ENCODE measurements at places on chromosomes 2 and 18.
A peak's percentile ranks its signal among the peaks of the same experiment; 100 is the strongest.

DNA sequence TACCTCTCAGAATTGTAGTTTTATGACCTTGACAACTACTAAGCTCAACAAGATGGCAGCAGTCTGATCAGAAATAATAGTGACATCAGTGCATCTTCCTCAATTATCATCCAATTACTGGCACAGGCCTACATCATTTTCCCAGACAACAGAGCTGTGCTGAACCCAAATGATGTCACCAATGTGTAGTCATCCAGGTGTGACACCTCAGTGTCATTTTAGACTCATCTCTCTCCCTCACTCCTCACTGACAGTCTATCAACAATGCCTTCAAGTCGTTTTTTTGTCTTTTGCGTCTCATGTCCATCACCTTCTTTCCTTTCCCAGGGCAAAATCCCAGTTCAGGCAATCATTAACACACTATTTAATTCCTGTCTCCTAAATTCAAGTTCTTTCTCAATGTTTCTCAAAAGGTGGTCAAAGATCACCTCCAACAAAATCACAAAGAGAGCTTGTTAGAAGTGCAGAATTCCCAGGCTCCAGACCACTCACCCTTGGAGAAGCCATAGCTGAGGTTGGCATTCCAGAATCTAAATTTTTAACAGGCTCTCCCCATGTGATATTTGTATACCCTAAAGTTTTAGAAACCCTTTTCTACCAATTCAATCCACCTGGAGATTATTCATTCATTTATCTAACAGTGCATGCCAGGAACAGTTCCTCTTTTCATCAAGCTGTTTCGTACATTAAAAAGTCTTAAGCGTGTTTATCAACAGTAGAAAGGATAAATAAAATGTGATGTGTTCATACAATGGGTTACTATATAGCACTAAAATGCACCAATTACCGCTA is 125.3 kb upstream of the KLF7 start:
- no peak for DNase-seq

DNA sequence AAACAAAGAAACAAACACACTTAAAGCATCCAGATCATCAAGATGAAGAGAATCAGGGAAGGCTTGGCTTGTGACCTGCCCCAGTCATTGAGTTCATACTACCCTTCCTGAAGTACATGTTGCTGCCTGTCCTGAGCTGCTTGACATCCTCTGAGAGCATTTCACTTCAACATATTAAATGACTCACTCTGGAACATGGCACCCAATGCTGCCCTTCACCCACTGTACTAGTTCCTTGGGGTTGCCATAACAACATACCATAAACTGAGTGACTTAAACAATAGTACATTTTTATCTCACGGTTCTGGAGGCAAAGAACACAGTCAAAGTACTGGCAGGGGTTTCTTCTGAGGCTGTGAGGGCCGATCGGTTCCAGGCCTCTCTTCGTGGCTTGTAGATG is 371.3 kb downstream of the RNF144A start:
- DNase-seq: no peak

GRCh38 chr2:164622338-164623106 is 1.2 kb upstream of the GRB14 start:
- no peak for DNase-seq

DNA sequence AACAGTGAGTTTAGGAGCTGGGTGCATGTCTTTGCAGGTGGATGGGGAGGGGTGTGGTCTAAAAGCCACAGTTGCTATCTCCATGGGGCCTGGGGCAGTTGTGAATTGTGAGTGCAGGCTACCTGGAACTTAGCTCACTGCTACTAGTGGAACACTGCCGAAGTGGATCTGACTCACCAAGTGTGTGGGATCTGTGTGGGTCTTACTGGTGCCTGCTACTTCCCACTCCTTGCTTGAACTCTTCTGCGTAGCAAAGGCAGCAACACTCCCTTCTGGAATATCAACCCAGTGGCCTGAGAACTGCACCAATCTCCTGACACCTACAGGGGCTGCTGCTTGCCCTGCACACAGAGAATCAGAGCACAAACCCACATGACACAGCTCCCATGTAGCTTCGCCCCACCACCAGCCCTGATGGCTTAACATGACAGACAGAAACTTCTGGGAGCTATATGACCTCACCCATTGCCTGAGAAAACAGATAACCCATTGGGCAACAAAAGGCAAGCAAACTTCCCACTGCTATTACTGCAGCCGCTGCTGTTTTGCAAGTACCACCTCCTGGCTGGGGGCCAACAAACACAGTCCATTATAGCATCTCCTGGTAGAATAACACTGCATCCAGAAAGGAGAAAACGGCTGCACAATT is 455.1 kb upstream of the DDX18 start:
- peak; percentile 80 for DNase-seq

- peak; percentile 56 for DNase-seq
Observed at GRCh38 chr2:178397002-178397605, 53.9 kb downstream of the PRKRA start.

DNA sequence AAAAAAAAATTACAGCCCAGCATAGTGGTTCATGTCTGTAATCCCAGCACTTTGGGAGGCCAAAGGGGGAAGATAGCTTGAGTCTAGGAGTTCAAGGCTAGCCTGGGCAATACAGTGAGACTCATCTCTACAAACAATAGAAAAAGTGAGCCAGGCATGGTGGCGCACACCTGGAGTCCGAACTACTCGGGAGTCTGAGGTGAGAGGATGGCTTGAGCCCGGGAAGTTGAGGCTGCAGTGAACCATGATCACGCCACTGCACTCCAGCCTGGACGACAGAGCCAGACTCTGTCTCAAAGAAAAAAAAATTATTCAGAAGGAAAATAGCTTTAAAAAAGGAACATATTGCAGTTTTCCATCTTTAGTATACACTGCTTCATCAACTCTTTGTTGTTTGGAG is 47.8 kb downstream of the CYP27C1 start:
- DNase-seq: no peak

DNA sequence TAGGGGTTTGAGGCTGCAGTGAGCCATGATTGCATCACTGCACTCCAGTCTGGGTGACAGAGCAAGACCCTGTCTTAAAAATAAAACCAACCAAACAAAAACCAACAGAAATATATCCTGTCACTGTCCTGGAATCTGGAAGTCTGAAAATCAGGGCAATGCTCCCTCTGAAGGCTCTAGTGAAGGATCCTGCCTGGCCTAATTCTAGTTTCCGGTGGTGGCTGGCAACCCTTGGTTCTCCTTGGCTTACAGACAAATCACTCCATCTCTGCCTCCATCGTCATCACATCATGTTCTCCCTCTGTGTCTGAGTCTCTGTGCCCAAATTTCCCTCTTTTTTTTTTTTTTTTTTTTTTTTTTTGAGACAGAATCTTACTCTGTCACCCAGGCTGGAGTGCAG is 15.9 kb upstream of the VPS4B start:
- DNase-seq: no peak

- DNase-seq: no peak
Observed at GRCh38 chr2:221156062-221156734, 415.9 kb downstream of the EPHA4 start.

DNA sequence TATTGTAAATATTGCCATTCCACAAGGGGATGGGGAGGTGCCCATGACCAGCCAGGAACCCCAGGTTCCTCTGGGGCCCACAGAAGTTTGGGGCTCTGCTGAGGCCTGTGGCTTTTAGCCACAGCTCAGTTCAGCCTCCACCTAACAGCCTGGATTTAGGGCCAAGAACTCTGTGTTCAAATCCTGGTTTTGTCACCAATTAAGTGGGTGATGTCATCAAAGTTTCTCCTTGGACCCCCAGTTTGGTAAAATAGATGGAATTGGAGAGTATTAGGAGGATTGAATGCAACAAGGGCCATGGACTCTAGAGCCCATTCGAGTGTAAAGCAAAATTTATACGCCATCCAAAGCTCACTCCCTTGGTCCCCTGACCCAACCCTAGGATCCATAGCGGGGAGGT is 3.2 kb upstream of the FEV start:
- no peak for DNase-seq

All from COR-L47 (cell line).